ENCODE measurements at places on chromosomes 2 and 18.

DNA sequence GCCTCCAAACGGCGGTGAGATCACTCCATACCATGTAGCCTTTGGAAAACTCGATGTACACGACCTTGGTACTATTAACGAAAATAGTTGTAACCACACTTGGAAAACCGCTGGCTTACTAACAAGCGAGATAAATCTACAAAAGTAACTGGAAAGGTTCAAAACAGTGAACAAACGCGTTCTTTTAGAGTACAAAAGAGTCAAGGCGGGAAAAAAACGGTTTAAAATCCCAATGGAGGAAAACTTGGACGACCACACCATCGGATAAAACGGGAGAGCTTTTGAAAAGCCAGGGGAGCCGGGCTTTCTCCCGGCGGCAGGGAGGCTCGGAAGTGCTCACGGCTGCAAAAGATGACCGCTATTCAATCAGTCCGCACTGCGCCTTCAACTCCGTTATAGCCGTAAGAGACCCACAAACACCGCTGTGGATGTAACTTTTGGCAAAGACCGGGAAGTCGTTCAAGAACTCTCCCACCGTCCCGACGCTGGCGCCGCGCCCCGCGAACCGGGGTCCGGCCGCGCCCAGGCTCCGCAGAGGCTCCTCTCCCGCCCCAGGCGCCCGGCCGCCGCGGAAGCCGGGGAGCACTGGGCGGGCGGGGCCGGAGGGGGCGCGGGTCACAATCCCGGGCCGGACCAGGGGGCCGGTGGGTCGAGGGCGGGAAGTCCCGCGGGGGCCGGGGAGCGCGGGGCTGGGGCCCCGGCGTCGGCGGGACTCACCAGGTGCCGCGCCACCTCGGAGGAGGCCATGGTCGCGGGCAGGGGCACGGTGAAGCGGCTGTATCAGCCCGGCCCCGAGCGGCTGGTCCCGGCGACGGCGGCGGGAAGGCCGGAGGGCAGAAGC is 465 bp downstream of the SEPTIN10 start:
- no peak for DNase-seq

- DNase-seq: no peak
Observed at GRCh38 chr2:42124011-42124785, 45.0 kb upstream of the EML4 start.

GRCh38 chr2:114550895-114551793 is 108.7 kb downstream of the DPP10 start:
- peak; percentile 29 for DNase-seq

GRCh38 chr2:32484937-32485336 is 128.1 kb downstream of the BIRC6 start:
- DNase-seq: no peak

DNA sequence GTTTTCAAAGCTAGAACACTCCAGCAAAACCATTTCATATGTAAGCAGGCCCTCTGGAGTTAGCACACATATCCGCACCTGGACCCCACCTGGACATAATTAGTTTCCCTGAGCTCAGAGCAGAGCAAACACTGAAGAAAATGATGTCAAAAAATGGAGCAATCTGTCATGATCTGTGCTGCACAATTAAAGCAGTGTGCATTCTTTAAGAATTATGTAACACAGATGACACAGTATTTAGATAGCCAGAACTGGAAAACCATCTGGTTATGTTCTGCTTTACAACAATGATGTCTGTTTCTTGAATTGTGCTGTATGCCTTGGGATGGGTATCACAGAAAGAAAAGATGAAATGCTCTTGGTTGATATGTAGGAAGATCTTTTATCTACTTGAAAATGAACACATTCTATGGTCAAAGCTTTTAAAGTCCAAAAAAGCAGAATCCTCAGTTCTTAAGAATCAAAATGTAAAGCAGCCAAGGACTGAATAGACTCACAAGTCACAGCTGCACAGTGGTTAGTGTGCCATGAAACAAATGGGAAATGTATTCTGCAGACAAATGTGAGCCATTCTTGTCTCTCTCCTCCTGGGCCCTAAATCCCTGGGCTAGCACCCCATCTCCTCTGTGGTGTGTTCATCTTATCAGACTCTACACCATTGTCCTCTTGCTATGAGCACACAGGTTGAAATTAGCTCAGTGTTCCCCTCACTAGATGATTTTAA is 36.8 kb downstream of the HRH4 start:
- DNase-seq: peak; percentile 73

- DNase-seq: no peak
Observed at GRCh38 chr18:57909620-57910019, 106.5 kb upstream of the ATP8B1 start.

DNA sequence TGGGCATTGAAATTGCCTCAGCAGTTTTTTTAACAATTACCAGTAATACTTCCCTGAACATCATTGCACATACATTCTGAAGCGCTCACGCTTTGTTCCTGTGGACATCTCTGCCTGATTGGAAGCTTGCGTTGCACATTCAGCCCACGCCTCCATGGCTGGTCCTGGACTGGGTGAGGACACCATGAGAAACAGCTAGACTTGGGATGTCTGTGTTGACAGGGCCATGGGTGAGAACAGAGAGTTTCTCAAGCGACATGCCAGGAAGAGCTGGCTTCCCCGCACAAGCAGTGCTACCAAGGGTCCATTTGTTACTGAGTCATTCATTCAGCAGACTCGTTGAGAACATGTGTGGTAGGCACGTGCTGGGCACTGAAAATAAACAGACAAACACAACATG is 166.3 kb downstream of the GBX2 start:
- DNase-seq: no peak

GRCh38 chr2:96320728-96321622 is 4.1 kb upstream of the ITPRIPL1 start:
- peak; percentile 69 for DNase-seq

DNA sequence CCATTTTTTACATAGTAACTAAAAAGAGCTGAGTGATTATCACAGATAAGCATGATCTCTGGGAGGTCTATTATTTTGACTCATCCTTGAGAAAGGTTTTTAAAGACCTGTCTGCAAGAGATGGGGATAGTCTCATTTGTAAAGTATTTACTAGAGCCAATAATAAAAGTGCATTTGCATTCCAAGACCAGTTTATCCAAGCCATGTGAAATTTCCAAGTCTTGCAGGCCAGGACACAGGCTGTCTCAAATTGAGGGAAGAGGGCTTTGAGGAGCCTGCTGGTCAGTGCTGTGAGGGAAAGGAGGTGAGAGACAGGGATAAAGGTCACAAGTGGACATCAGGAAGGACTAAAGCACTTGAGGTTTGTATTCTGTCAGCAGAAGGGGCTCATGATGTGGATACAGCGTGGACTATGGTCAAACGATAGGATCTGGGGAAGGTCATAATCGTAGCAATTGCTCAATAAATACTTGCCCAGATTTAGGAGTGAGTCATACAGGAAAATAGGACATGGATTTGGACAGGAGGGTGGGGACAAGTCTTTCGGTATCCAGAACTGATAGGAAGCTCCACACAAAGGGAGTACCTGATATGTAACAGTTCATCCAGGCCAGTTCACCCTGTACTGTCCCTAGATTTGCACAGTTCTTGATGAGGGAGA is 6.6 kb upstream of the CDH2 start:
- no peak for DNase-seq

- DNase-seq: no peak
Observed at GRCh38 chr18:22173928-22174301, 4.5 kb downstream of the GATA6 start.

- DNase-seq: no peak
Observed at GRCh38 chr18:57708288-57708687, 86.7 kb upstream of the NARS1 start.

- DNase-seq: no peak
Observed at GRCh38 chr2:42923580-42924417, 131.4 kb upstream of the HAAO start.

DNA sequence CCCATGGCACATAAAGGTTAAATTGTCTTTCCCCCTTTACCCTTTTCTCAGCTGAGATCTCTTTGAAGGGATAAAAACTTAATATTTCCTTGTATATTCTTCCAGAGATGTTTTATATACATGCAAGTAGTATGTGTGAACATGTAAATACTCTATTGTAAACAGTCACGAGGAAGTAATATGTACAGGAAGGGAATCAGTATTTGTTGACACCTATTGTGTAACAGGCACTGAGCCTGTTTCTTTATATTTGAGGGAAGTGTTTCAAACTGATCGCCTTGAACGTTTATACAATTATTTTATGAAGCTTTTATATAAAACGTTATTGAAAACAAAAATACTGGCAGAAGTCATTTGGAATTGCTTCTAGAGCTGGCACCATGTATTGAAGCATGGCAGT is 13.2 kb downstream of the RALBP1 start:
- DNase-seq: no peak

- DNase-seq: no peak
Observed at GRCh38 chr2:45024600-45025291, 15.5 kb upstream of the SIX2 start.

DNA sequence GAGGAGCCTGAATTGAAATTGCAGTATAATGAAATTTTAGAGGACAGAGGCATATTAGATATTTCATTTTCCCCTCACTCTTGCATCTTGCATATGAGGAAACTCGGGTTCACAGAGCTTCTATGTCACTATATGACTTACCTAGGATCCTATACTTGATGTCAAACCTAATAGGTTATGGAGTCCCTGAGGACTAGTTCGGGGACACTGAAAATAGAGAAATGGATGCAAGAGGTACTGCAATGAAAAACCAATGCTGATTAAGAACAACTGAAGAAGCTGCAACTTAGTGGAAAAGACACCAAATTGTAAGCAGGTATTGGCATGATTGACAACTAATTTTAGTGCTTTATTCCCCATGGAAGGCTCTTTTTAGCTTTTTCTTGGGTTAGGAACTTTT is 210.1 kb downstream of the IKZF2 start:
- no peak for DNase-seq

- no peak for DNase-seq
Observed at GRCh38 chr2:125756431-125756830, 899.5 kb upstream of the GYPC start.

- no peak for DNase-seq
Observed at GRCh38 chr2:47060652-47061170, 94.4 kb downstream of the STPG4 start.

GRCh38 chr18:13513481-13513880 is 212.9 kb downstream of the FAM210A start:
- no peak for DNase-seq

DNA sequence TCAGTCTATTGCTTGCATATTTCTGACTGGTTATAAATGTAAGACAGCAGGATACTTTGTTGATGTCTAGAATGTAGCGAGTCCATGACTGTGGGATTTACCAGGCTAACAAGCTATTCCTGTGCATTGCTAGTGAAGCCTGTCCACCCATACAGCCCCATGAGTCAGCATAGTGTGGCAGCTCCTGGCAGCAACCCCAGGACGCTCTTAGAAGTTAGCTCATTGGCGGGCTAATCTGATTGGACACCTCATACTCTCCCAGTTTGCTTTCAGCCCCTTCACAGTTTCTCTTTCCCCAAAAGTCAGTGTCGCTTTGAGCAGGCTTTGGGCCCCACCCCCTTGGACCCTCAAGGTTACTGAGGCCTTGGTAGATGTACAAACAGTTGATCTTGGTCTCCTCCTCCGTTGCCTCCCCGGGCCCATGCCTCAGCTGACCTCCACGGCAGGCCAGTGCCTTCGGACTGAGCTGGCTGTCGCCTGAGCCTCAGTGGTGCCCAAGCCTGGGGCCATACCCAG is 48.0 kb downstream of the COA5 start:
- DNase-seq: no peak

GRCh38 chr2:238159661-238160205 is 963 bp downstream of the ERFE start:
- no peak for DNase-seq

DNA sequence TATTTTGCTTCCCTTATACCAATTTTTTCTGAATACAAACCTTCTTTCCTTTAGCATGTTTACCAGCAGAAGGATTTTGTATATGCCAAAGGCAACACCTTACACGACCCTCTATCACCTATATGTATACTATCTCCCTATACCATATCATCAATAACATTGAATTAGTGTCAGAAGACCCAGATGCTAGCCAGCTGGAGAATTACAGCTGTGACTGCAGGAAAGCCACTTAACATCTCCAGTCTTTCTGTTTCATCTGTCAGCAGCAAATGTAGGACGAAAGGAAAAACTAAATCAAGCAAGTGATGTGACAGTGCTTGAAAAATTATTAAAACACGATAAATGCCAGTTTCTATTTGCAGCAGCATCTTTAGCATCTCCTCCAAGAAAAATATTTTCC is 193.7 kb downstream of the STK39 start:
- DNase-seq: no peak

DNA sequence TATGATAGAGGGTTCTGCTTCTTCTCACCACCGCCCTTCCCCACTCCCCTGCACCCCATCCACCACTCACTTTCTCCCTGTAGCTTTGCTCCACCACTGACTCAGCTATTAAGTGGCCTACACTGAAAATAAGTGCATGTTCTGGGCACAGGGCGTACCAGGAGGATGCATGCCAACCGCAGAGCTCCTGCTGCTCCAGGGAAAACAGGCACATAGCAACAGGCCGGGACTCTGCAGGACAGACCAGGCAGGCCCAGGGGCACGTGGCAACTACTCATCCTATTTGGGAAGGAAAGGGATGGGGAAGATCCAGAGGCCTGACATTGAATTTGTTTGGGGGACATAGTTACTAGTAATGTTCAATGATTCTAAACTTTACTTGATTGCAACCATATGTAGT is 28.4 kb downstream of the ARL4C start:
- no peak for DNase-seq

GRCh38 chr2:103880081-103880834 is 973.7 kb upstream of the POU3F3 start:
- peak; percentile 38 for DNase-seq

DNA sequence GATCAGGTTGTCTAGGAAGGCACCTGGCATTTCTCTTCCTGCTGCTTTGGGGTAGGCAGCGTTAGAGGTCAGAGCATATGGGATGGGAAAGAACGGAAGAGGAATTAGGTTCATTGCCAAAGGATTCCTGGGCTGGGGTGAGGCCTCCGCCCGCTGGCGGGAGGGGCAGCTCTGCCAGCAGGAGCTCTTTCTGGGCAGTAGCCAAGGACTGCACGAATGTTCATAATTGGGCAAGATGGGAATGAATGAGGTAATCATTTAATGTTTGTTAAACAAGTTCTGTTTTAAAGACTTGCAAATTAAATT is 253.9 kb downstream of the AGAP1 start:
- DNase-seq: no peak

Data from NCI-H146 (cell line).